ENCODE measurements at places on chromosomes 11 and 22.

- DNase-seq, result no peak
Measured at GRCh38 chr22:38191731-38192474, 9.9 kb upstream of the MAFF start.

- DNase-seq, result peak; percentile 48
Measured at GRCh38 chr11:30143098-30143705, 87.6 kb upstream of the FSHB start.

- no peak for DNase-seq
Measured at GRCh38 chr22:38751422-38752346, 4.1 kb downstream of the SUN2 start.

GRCh38 chr22:39727541-39727940 lies 157.0 kb downstream of the CACNA1I start:
- peak; percentile 47 for DNase-seq

DNA sequence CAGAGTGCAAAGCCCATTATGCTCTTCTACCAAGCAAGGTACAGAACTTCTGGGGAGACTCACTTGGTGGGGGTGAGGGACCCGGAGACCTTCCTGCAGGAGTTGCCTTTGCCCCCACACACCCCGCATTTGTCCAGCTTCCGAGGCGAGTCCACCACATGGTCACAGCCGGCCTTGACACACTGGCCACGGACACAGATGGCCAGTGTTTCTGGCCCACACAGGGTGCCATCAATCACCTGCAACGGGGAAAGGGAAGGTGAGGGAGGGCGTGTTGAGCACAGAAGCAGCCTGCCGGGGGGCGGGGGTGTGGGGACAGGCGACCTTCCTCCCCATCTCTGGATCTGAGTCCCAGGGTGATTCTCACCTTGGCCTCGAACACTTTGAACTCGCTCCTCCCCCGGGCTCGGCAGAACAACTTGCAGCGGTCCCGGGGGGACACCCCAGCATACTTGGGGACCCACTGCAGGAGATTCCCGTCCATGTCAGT lies 20.0 kb downstream of the ADAMTS8 start:
- DNase-seq, result no peak

DNA sequence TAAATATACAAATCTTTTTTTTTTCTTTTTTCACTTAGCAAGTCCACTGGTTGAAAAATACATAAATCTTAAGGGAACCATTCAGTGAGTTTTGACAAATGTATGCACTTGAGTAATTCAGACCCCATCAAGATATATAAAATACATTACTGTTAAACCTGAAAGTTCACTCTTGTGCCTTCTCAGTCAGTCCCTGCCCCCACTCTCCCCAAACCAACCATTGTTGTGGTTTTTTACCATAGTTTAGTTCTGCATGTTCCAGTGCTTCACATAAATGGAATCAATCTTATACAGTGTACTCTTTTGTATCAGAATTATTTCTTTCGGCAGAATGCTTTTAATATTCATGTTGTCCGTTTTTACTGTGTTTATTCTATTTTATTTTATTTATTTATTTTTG lies 26.1 kb downstream of the RNF214 start:
- DNase-seq, result no peak

GRCh38 chr11:33161120-33162005 lies at the start of gene CSTF3:
Gene CSTF3 (minus strand): TSS chr11:33161480. CDS start chr11:33161325, 155 bp downstream.
- DNase-seq, result peak; percentile 98

- DNase-seq, result no peak
Measured at GRCh38 chr11:90585491-90585890, 362.6 kb upstream of the CHORDC1 start.

DNA sequence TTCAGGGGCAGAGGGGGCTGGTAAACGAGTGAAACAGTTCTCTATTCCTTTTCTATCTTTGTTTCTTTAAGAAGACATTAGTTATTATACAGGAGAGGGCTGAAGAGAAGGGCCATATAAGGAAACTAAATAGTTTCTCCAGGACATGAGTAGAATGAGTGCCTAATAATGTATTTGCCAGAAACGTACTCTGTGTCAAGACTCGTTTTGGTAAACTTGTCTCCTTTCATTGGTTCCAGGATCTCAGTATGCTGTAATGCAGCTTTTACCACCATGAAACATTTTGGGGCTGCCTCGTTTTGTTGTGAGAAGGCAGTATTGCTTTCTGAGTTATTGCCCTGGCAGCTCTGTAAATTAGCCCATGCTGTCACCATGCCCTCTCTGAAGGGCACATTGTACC lies 51.7 kb downstream of the POLD3 start:
- no peak for DNase-seq

DNA sequence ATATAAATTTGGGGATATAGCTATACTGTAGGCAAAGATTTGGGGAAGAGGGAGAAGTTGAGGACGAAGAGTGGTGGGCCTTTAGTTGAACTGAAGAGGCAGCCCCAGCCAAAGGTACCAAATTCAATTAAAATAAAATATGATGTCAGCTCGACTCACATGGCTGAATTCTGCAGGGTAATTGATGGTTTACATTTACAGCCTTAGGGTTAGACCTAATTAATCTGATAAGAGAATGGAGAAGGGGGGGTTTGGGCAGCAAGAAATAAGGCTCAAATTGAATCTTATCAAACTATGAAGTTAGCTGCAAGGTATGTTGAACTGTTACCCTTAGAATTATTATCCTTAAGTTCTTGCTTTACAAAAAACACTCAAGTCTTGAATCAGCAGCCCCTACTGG lies 3.6 kb upstream of the HSD17B12 start:
- no peak for DNase-seq

DNA sequence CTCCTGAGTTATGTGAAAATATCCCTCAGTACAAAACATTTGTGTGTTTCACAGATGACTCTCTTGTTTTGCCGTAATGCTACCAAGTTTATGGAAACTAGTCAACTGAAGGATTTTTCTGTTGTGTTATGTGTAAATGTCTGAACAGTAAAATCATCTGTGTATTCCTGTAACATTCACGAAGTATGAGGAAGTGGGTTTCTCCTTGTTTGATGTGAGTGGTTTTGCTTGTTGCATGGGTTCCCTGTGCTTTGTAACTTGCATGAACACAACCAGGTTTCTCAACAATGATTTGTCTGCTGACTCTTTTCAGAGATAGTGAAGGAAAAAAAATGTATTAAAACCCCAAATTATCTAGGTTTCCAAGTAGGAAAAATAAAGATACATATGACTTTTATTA lies 138.1 kb downstream of the PGR start:
- no peak for DNase-seq

DNA sequence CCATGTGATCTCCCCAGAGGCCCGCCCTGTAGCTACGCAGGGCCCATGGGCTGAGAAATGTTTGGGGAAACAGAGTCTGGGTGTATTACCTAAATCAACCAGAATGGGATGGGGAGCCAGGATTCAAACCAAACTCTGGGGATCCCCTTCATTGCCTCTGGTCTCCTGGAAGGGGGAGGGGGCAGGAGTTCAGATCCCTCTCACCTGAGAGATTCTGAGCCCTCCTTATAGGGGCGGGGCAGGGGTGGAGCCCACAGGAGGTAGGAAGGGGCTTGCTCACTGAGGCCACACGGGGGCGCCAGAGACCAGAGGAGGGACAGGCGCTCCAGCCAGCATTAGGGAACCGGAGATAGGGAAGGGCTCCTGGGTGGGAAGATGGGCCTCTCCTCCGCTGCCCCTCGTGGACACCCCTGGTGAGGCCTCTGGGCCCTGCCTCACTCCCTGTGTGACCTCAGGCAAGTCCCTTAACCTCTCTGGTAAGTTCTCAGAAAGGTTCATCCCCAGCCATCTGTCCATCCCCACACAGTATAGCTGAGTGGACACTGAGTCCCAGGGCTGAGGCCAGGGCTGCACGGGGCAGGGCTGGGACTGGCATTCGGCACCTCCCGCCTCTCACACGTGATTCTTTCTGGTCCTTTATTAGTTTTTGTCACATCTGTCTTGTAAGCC lies 2.7 kb upstream of the CDC42BPG start:
- DNase-seq, result peak; percentile 89

DNA sequence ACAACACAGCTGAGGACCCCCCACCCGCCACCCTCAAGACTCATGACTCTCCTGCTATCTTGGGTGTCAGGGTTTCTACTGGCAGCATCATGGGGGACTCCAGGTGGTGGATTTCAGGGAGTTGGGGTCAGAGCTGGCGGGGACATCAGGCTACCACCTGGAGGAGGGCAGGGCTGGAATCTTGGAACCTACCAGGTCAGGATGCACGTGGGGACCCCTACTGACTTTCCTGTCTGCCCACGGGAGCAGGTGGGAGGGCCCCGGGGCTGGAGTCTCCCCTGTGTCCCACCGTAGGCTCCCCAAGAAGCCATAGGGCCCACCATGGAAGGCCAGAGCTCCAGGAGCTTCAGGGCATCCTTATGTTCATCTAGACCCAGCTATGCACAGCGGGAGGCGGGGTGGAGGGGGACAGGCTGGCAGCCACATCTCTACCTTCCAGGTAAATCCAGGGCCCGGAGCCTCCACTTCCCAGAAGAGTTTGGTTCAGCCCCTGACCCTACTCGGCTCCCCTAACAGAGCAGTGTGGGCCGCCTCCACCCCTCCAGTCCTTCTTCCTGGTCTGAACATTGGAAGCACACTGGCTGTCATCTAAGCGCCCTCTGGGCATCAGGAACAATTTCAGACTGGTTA lies 10.0 kb downstream of the SLC37A2 start:
- no peak for DNase-seq

DNA sequence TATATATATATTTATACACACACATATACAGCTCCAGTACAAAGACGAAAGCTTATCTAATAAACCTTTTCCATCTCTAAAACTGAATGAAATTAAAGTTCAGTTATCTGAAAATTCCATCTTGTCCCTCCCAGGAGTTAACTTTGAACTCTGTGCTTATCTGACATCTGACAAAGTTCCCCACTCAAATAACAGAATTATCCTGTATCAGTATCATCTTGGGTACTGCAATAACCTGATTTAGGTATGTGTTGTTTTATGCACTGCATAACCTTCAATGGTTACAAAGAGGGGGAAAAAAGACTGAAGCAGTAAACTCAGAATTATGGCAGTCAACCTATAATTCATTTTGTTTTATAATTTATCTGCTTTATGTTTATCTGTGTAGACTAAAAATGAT lies 96.6 kb downstream of the SGSM3 start:
- no peak for DNase-seq

DNA sequence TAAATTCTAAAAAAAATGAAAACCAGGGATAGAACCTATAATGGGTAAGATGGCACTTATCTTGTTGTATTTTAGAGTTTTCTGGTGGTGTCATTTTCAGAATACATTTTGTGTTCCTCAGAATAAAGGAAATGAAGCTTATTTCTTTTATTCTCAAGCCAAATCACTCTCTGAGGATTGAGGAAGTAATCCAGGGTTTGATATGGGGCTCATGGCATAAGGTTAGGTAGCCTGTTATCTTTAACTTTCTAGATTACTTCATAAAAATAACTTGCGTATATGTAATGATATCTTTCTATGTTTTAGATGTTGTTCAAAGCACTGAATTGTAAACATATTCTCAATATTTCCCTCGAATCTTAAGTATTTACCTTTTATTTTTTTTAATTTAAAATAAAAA lies 33.5 kb downstream of the PDE3B start:
- no peak for DNase-seq

DNA sequence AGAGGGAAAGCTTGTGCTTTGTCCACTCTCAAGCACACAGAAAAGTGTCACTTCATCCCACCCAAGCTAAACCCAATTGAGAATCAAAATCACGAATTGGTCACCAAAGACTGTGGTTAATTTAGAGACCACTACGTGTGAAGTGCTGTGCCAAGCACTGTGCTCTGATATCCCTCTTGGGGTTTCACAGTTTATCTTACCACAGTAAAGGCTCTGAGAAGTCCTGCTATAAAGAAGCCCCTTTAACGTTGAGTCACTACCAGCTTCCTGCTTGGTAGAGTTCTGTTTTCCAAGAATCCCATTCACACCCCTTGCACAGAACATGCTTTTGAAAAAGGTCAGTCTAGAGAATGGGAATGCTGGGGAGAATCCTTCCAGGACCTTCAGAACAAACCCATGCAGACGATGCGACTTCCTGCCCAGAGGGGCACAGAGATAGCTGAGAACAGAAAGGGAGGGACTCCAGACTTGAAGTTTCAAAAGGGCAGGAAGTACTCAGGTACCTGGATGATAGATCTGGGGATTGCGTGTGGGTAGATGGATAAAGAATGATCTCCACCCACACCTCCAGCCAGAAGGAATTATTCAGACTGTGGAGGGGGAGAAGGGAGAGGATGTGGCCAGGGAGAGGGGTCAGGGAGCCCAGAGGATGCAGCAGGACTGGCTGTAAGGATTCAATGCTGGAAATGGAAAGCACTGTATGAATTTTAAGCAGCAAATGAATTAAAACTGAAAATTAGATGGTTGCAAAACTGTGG lies 18.1 kb upstream of the TSPAN18 start:
- no peak for DNase-seq

- DNase-seq, result peak; percentile 62
Measured at GRCh38 chr11:94142308-94143281, 14.0 kb downstream of the PANX1 start.

GRCh38 chr11:108947654-108948570 lies 283.0 kb downstream of the DDX10 start:
- peak; percentile 14 for DNase-seq

DNA sequence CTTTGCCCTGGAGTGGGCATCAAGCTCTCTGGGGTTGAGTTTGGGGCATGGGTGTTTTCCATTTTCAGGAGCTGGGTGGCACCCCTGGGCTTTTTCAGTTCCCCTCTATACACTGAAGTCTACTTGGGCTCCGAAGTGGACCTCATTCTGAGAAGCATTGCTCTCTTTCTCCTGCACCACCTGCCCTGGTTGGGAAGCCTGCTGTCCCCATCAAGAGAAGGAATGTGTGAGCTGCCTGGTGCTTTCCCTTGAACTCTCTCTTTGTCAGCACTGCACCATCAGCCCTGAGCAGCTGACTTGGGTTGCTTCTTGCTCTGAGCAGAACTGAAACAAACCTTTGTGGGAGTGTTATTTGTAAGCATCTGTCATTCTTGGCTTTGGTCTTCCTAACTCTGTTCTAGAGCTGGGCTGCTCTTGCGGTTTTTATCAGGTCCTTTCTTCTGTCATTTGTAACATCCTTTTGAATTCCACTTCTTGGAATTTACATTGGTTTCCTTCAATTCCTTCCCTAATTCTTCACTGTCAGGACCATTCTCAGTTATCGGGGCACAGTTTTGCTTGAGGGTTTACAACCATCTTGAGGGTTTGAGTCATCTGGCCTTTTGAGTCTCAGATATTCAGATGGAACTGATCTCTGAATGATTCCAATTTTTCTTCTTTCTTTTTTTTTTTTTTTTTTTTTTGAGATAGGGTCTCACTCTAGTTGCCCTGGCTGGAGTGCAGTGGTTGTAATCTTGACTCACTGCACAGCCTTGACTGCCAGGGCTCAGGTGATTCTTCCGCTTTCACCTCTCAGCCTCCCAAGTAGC lies 20.5 kb downstream of the UBE2L3 start:
- peak; percentile 76 for DNase-seq

DNA sequence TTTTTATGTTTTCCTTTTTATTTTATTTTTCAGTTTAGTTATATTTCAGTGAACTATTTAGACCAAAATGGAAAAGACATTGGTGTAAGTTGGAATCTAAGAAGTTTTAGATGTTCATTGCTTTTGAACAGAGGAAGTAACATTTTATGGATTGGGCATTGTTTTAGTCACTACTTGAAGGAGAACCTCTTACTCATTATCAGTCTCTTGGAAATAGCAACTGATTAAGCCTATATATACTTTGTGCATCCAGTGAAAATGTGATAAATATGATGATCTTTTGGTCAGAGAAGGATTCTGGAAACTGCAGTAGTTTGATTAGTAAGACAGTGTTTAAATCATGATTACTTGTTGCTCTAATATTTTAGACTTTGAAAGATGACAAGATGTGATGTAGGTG lies 14.4 kb downstream of the ARHGEF12 start:
- no peak for DNase-seq
